ENCODE measurements at places on chromosomes 2 and 18.

- DNase-seq, result no peak
These were observed 1.4 kb upstream of the TTL start for GRCh38 chr2:112480530-112481049.

DNA sequence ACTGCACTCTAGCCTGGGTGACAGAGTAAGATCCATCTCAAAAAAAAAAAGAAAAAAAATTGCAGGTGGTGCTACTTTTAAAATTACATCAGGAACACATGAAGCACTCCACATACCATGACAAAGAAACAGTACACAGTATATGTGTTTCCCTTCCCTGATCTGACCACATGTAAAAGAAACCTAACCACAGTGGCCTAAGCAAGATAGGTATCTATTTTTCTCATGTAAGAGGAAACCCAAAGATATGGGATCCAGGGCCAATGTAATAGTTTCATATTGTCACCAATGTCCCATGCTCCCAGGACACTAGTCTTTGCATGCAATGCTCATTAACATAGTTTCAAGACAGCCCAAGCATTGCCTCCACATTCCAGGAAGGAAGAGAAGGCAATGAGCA lies 99.9 kb downstream of the DYM start:
- DNase-seq, result no peak

GRCh38 chr18:79948719-79949411 lies 2.6 kb downstream of the SLC66A2 start:
- DNase-seq, result peak; percentile 23

DNA sequence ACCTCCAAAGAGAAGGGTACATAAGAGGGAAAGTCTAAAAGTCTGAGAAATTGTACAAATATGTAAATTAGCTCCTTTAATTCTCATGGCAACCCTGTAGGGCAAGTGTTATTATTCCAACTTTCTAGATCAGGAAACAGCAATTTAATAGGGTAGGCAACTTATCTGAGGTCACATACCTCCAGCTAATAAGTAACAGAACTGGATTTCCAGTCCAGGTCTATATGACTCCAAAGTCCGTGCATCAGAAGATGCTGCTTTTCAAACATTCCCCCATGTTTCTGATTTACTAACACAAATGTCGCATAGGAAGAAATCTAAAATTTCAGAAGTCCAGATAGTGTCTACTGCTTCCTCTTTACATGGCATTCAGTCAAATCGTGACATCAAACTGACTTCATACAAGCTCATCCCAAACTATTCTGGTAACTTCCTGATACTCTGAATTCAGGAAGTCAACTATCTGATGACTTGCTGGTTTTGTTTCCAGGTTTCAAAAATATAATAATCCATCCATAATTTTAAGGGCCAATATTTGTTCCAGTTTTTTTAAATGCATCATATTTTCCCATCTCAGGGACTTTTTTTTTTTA lies 419.3 kb upstream of the ACVR2A start:
- no peak for DNase-seq

GRCh38 chr2:224646242-224646846 lies 61.2 kb upstream of the CUL3 start:
- peak; percentile 64 for DNase-seq

DNA sequence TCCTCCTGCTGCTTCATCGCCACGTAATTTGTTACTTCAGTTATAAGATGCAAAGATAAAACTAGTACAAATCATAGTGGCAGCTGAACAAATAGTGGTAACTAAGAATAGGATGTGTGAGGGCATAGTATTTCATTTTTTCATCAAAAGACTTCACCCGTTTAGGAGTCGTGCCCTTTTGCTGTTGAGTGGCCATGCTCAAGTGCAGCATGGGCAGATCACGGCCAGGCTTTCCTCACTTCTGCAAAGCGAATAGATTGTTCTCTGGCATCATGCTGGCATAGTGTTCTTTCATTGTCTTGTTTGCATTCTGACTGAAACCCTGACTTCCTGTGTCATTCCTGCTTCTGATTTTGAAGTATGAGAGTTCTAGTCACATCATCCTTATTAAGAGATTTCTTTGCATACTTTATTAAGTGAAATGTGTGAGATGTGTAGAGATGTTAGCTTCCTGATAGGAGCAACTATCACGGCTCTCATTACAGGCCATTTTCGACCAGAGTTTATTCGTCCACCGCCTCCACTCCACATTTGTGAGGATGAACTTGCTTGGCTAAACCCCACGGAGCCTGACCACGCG lies 11.8 kb downstream of the CNOT11 start:
- DNase-seq, result no peak

DNA sequence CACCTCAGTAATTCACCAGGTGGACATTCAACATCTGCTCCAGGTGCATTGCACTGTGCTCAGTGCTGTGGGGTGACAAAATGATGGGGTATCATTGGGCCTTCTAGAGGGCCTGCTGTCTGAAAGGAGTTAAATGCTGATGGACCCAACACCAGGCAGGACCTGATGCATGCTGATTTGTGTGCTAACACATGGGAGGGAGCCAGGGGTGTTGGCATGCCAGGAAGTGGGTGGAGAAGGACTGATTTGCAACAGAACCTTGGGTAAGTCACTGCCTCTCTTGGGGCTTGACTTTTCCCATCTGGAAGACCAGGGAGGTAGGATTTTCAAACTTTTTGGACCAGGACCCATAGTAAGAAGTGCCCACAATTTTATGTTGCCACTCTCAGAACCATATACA lies 57.9 kb upstream of the CXCR4 start:
- peak; percentile 37 for DNase-seq

DNA sequence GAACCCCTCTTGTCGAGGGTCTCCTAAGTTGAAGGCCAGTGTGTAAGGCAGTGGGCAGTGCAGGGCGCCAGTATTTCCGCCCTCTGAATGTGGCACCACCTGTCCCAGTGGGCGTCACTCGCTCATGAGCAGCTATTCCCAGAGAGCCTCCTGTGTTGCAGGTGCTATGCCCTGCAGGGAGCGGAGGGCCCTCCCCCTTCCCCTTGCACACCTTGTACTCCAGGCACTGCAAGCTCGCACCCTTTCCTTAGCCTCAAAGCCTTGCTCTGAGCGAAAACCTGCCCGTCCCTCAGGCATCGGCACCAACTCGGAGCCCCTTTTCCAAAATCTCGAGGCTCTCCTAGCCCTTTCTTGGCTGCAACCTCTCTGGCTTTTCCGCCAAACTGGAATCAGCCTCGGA lies 282.7 kb downstream of the AGAP1 start:
- DNase-seq, result no peak

GRCh38 chr2:10242998-10243925 lies 59.4 kb upstream of the HPCAL1 start:
- peak; percentile 49 for DNase-seq
